Right lung (tissue), 10 donors: ENCODE measurements at places on chromosomes 2 and 18. TPM values are rescaled to one million over a fixed set of nuclear protein-coding genes. Genes with fewer than 3 reads are reported as not detected.

The GPR55 gene
- 0.17 TPM for polyA plus RNA-seq

DNA sequence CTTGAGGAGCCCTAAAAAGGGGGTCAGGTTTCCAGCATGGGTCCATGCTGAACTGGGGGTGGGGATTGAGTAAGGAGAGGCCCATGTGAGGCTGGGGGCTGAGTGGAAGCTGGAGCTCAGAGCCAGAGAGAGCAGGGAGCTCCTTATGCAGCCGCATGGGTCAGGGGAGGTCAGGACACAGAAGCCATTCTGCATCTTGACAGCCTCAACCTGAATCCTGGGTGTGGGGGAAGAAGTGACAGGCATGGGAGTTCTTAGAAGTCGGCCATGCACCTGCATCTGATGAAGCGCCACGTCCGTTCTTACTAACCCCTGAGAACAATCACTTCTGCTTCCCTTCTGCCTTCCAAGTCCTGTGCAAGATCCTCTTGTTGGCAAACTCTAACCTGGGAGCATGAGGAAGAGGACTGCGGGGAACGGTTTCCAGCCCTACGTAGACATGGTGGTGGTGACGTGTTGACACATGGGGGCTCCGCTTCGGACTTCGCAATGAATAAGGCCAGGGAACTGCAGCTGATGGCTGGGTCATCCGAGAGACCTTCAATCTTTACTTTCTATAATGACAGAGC is 22.3 kb downstream of the GNLY start:
- no peak for DNase-seq

DNA sequence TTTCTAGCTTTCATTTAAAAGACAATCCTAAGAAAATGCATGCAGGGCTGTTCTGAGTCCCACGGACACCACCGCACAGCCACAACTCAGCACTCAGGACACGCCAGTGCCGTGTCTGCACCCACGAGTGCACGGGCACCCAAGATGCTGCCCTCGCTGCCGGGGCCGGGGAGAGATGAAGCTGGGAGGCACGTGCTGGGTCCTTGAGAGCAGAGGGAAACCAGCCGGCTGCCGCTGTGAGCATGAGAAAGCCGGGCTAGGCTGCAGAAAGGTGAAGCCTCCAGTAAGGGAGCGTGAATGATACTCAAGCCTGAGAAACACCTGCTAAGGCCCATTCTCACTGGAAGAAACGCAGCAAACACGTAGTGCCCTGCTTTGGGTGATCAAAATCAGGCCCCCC is 4.8 kb downstream of the COPS9 start:
- no peak for DNase-seq

DNA sequence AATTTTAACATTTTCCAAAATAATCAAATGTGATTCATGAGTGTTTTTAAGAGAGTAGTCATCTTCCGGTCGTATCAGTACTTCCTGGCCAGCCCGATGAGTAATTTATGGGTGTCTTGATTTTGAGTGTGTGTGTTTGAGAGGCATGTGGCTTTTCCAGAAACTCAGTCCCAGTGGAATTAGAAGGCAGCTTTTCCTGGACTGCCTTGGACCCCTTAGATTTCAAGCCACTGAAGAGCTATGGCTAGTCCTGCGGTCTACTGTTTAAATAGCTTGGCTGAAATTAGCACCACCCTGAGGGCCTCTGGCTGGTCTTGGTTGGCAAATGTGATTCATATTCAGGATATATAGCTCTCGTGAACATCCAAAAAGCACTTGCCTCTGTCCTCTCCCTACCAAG is 59.4 kb downstream of the HK2 start:
- no peak for DNase-seq

GRCh38 chr2:73083886-73084800 is 12.6 kb upstream of the SFXN5 start:
- DNase-seq = no peak

DNA sequence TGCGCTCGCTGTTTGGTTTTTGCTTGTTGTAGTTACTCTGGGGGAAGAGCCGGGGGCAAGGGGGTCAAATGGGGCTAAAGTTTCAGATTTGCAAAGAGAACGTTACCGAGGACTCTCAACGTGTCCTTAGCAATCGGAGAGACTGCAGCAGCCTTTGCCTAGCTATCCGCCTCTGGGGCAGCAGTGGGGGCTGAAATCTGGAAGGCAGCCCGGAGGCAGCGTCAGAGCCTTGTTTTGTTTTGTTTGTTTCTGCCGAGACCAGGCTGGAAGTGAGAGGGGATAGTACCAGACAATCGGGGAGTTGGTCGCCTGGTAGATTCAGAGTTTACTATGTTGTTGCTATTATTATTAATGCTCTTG is 1.2 kb downstream of the CDH20 start:
- no peak for DNase-seq

GRCh38 chr2:104502901-104503300 is 351.0 kb upstream of the POU3F3 start:
- DNase-seq = no peak

DNA sequence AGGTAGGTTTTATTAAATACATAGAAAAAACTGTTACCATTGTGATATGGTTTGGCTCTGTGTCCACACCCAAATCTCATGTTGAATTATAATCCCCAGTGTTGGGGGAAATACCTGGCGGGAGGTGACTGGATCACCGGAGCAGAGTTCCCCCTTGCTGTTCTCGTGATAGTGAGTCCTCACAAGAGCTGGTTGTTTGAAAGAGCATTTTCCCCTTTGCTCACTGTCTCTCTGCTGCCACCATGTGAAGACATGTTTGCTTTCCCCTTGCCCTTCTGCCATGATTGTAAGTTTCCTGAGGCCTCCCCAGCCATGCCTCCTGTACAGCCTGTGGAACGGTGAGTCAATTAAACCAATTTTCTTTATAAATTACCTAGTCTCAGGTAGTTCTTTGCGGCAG is 352.7 kb upstream of the SLC39A10 start:
- no peak for DNase-seq

- DNase-seq = no peak
Observed at GRCh38 chr2:75321599-75321922, 122.2 kb upstream of the TACR1 start.

- DNase-seq = no peak
Observed at GRCh38 chr2:85111819-85112281, 21.3 kb upstream of the TCF7L1 start.

GRCh38 chr2:39091063-39091462 is 29.8 kb downstream of the SOS1 start:
- no peak for DNase-seq
